ENCODE measurements at places on chromosomes 3 and 15.

DNA sequence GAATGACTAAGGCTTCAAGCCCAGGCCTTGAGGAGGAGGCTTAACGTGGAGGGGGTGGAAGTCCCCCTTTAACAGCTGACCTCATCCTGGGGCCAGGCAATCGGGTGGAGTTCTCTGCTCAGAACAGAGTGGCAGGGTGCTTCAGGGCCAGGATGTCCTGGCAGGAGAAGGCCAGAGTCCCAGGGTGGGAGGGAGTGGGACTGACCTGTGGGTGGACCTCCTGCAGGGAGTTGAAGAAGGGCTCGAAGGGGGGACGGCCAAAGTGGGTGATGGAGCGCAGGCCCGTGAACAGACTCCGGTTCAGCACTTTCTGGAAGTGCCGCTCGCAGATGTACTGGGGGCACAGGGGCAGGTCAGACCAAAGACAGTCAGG is 19.6 kb downstream of the DUOX2 start:
- no peak for DNase-seq

- no peak for DNase-seq
These were observed 81.1 kb upstream of the NEO1 start for GRCh38 chr15:72970933-72971760.

DNA sequence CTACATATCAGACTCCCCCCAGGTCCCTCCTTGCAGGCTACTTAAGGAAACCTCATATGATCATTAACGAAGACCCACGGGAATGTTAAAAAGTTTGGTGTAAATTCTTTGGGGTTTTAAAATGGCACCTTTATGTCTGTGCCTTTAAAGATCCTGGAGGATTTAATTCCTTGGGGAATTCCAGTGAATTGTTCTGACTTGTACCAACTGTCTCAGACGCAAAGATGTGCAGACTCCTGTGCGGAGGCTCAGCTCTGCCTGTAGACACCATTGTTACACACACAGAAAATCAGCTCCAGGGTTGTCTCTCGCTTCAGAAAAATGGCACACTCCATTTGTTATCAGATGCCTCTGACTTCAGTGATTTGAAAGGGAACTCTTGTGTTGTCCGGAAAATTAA is 414.4 kb upstream of the CFAP20DC start:
- no peak for DNase-seq

DNA sequence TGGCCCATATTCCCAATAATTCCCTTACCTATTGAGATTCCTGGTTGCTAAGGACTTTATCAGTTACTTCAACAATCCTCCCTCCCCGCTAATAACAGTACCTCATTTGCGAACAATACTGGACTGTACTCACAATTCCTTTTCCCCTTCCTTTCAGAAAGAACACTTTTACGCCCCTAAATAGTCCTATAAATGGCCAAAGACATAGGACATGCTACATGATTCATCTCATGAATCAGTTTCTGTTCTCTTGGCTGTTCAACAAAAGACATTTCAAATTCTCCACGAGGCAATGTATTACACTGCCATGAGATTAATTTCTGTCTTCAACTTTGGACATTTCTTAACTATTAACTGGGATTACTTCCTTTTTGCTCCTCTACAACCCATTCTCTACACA is 264.4 kb downstream of the TIGIT start:
- DNase-seq, result no peak

- DNase-seq, result no peak
These were observed 91.1 kb downstream of the TRIM42 start for GRCh38 chr3:140768941-140769340.

GRCh38 chr3:125646581-125646980 is 51.3 kb upstream of the OSBPL11 start:
- no peak for DNase-seq

GRCh38 chr3:157201648-157202278 is 41.8 kb upstream of the CCNL1 start:
- DNase-seq, result no peak

- DNase-seq, result no peak
These were observed 4.2 kb upstream of the CCR2 start for GRCh38 chr3:46349484-46350261.

DNA sequence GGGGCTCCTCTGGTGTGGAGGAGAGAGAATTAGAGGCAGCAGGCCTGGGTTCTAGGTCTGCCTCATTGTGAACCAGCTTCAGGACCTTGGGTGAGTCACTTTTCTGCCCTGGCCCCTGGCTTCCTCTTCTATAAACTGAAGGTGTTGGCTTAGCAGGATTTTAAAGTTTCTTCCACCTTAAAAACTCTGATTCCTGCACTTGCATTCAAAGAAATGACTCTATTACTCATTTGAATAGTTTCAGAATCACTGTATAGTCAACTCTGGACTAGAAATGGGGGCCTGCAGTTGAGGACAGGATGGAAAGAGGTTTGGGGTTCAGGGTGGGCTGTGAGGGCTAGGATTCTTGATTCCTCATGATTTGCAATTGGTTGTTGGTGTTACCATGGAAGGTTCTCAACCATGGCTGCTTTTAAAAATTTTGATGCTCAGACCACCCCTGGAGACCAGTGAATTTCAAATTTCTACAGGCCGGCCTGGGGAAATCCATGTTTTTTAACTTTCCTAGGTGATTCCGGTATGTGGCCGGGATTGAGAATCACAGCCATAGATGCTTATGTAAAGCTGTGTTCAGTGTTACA is 19.9 kb downstream of the SMAD3 start:
- DNase-seq, result no peak

DNA sequence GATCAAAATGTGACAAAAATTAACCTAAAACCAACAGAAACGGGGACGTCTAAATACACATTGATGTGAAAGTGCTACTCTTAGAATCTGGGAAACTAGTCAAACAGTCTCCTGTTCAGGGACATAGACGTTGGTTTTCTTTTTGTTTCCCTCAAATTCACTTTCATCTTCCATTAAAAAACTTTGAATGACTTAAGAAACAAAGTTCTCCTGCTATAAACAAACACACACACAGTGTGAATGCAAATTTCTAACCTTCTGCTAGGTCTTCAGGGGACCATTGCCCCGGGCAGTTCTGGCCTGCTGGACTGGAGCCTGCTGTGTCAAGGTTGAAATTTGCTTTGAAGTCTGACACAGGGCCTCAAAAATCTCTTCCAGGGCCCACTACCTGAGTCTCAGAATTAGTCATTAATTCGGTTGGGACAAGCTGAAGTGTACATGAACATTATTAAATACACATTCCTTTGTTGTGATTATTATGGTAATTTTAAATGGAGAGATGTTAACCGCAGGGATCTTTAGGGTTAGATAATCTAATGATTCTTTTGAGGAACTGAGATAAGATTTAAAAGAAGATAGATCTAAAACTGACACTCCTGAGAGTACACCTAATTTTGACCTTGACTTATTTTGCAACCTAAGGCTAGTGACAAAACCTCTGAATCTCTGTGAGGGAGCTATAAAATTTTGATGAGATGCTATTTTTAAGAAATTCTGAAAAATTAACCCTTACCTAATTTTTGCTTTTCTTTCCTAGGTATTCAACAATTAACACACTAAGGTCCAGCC is 1260.4 kb downstream of the ROBO1 start:
- DNase-seq, result no peak

DNA sequence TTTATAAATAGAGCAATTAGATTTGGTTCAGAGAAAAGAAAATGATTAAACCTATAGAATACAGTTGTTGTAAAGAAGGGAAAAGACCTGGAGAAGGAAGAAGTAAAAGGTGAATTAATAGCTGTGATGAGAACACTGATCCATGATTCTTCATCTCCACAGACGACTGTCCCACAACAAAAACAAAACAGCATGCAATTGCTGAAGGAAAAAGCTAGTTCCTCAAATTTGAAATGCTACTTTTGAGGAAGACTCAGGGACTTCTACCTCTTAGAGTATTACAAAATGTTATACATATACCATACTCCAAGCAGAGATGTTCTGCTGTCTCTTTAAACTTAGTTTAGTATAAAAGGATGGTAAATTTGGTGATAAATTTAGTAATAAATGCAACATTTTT is 21.5 kb downstream of the ALCAM start:
- no peak for DNase-seq

- DNase-seq, result no peak
These were observed 18.4 kb downstream of the SENP5 start for GRCh38 chr3:196886144-196886543.

GRCh38 chr3:185667574-185667973 is 81.5 kb downstream of the SENP2 start:
- no peak for DNase-seq

DNA sequence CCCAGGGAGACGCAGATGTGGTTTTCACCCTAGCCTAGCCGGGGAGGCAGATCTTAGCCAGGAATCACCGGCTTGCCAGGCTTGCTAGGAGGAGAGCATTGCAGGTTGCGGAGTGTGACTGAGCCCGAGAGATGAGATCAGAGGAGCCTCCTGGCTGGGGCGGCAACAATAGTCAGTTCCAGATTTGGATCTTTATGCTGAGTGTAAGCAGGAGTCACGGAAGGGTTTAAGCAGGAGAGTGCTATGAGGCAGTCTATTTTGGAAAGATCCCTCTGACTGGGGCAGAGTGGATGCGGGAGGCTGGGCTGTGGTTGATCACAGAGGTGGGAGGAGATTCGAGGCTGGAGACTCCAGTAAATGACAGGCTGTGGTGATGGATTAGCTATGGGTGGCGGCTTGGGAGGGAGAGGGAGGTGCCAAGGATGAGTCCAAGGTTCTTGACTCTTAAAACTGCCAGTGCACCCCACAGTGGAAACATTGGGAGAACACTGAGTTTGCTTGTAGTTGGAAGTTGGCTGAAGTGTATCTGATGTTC is 10.4 kb upstream of the BAHD1 start:
- no peak for DNase-seq

DNA sequence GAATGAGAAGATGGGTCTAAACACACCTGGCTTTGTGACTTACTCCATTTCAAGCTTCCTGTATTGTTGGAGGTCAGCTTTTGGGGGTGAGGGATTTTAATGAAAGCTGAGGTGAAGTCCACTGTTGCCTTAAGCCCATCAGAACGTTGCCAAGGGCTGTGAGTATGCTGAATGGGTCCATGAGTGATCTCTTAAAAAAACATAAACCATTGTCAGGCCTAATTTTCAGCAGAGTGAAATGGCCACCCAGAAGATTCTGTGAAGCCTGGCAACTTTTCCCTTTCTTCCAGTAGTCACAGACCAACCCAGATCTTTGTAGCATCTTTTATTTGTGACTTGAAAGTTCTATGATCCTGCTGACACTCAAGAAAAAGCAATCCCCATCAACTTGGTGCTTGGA is 87.0 kb downstream of the SMAD3 start:
- no peak for DNase-seq

GRCh38 chr3:25454005-25454927 is 26.2 kb downstream of the RARB start:
- DNase-seq, result peak; percentile 26

GRCh38 chr3:52225452-52226228 is at the start of gene TLR9:
TSS of gene TLR9 (minus strand) at chr3:52225645. CDS start at chr3:52225529, 116 bp downstream.
- DNase-seq, result no peak

GRCh38 chr3:36786921-36787890 is 22.9 kb upstream of the DCLK3 start:
- no peak for DNase-seq

- DNase-seq, result no peak
These were observed 405.6 kb downstream of the NTRK3 start for GRCh38 chr15:87850916-87851315.

DNA sequence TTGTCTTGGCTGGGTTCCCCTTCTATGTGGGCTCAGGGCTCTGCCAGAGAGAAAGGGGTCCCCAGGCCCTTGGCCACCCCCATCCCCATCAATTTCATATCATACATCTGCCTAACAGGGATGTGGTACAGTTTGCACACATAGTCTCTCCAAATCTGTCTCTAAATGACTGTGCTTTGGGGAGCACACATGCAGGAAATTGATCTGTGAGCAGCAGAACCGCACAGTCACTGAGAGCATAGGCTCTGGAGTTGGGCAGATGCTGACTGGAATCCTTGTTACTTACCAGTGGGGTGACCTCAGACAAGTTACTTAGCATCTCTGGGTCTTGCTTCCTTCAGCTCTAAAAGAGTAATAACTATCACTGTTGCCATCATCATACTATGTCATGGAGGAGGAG is 273.9 kb downstream of the ABHD5 start:
- DNase-seq, result no peak

- DNase-seq, result no peak
These were observed at the start of gene AADACL2 for GRCh38 chr3:151733613-151734012. TSS of gene AADACL2 (plus strand) at chr3:151733927. CDS start at chr3:151734036, 109 bp downstream.
